ENCODE measurements at places on chromosomes 13 and 19. TPM values are rescaled to one million over a fixed set of nuclear protein-coding genes. Genes with fewer than 3 reads are reported as not detected.

NLRP4 gene
- not detected for total RNA-seq

ZNF431 gene
- total RNA-seq, result 25.2 TPM

GRCh38 chr19:4390017-4390566 lies 10.3 kb downstream of the SH3GL1 start:
- peak overlapping the region; percentile 81 for H3K27ac ChIP-seq
- H3K4me3 ChIP-seq, result no peak overlapping the region
- H3K4me1 ChIP-seq, result peaks cover 35% of the 10 kb centered on the region
- H3K36me3 ChIP-seq, result no peaks in the 10 kb centered on the region
- no peak for DNase-seq

- H3K27me3 ChIP-seq, result no peaks in the 10 kb centered on the region
- H3K36me3 ChIP-seq, result no peaks in the 10 kb centered on the region
- no peak for DNase-seq
- no peaks in the 10 kb centered on the region for H3K4me1 ChIP-seq
Observed at GRCh38 chr13:27878274-27878673, 41.5 kb upstream of the PDX1 start.

GRCh38 chr13:64417581-64417980 lies 2812.6 kb downstream of the PCDH9 start:
- no peaks in the 10 kb centered on the region for H3K4me1 ChIP-seq
- H3K27ac ChIP-seq, result no peak overlapping the region
- no peaks in the 10 kb centered on the region for H3K36me3 ChIP-seq
- no peaks in the 10 kb centered on the region for H3K27me3 ChIP-seq

- no peak for DNase-seq
- no peaks in the 10 kb centered on the region for H3K27me3 ChIP-seq
- H3K36me3 ChIP-seq, result no peaks in the 10 kb centered on the region
- H3K27ac ChIP-seq, result no peak overlapping the region
- H3K4me1 ChIP-seq, result no peaks in the 10 kb centered on the region
Observed at GRCh38 chr13:32837307-32837972, 178.8 kb upstream of the KL start.

All from uterus (tissue), 4 donors.